ENCODE measurements at places on chromosomes 16 and 17.

DNA sequence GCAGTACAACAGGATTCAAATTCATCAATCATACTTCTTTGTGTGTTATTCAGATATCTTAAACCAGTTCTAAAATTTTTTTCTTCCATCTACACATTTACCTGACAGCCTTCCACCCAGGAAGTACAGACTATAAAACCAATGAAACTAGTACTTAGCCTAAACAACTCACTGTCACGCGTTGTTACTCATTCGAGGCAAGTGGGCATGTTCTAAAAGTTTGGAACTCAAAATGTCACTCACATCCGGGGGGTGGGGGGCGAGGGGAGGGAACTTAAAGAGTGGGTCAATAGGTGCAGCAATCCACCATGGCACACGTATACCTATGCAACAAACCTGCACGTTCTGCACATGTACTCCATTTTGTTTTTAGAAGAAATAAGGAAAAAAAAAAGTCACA, 90.4 kb upstream of the PLEKHM1 start:
- DNase-seq = no peak

GRCh38 chr17:21689604-21690003, 2.7 kb upstream of the KCNJ18 start:
- no peak for DNase-seq

GRCh38 chr17:30333503-30334360, at the start of gene TMIGD1:
Gene TMIGD1, minus strand, starts transcription at chr17:30334057. Its CDS starts 1,924 bp downstream, at chr17:30332133.
- no peak for DNase-seq

- no peak for DNase-seq
Observed at GRCh38 chr16:10684511-10685151, 10.1 kb downstream of the TEKT5 start.

GRCh38 chr16:27646806-27647205, 96.9 kb downstream of the KATNIP start:
- no peak for DNase-seq

- no peak for DNase-seq
Observed at GRCh38 chr16:9176547-9177418, 85.3 kb downstream of the HAPSTR1 start.

DNA sequence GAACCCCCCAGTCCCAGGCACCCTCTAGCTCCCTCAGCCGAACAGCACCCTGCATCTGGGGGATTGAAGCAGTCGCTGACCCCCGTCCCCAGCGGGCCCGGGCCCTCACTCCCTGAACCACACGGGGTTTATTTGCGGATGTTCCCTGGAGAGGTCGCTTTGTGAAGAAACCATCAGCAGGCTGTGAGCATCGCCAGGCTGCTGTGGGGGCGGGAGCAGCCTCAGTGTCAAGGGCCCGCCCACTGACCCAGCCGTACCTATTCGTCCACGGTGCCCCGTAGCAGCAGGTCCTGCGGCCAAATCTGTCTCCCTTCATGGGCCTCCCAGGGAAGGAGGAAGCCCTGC, 6.4 kb upstream of the RAB40C start:
- DNase-seq = no peak

Measured in NCI-H526 treated with DMSO at 0.1 percent for 48 hours (cell line).